ENCODE measurements at places on chromosomes 2 and 18. TPM values are rescaled to one million over a fixed set of nuclear protein-coding genes. Genes with fewer than 3 reads are reported as not detected.

DNA sequence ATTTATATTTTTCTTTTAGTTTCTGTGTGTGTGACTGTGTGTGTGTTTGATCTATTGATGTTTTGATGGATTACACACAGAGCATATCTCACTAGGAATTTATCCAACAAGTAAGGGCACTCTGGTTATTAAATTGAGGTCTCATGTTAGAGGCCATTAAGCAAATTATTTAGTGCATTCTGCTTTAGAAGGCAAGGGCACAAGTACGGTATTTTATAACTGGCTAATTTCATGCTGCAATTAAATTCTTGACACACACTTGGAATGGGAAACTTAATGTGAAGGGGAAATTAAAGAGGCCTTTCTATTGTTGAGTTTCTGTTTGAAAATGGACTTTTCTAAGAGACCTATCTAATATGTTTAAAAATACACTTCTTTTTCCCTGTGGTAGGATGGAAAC, 25.8 kb downstream of the NYAP2 start:
- no peaks in the 10 kb centered on the region for H3K36me3 ChIP-seq
- no peaks in the 10 kb centered on the region for H3K27me3 ChIP-seq
- H3K27ac ChIP-seq, result no peak overlapping the region
- H3K4me3 ChIP-seq, result no peak overlapping the region
- DNase-seq, result no peak

MSH6 gene
- 72.5 TPM for total RNA-seq

DNA sequence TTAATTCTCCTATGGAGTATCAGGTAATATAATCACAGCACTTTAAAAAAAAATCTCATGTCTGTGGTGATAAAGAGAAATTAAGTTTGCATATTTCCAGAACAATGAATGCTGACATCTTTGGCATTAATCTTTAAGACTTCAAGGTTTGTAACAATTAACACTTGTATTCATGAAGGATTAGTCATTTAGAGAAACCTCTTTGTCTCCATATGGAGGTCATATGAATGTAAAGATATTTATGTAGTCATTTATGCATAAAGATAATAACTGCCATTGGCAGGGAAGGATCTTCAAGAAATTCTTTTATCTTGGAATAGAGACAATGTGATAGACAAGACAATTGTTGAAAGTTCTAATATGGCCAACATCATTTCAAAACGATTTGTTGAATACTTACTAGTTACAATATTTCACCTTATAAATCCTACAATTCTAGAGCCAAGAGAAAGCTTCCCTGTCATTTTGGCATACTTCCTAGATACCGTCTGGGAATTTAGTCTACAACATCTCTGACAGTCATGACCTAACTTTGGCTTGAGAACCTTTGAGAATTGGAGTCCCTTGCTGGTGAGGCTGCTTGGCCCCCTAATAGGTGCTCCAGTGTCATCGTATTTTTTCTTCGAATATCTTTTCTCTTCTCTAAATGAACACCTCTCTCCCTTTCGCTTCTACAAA, 33.6 kb downstream of the RASGRP3 start:
- no peak overlapping the region for H3K27ac ChIP-seq
- H3K4me3 ChIP-seq, result no peak overlapping the region
- no peaks in the 10 kb centered on the region for H3K36me3 ChIP-seq
- peak; percentile 43 for DNase-seq

GRCh38 chr2:174395969-174396630, 570 bp downstream of the SCRN3 start:
- no peaks in the 10 kb centered on the region for H3K27me3 ChIP-seq
- H3K27ac ChIP-seq, result no peak overlapping the region
- peak overlapping the region; percentile 93 for H3K4me3 ChIP-seq

- no peak overlapping the region for H3K4me3 ChIP-seq
- peaks cover 22% of the 10 kb centered on the region for H3K27me3 ChIP-seq
Observed at GRCh38 chr2:44778221-44778654, 163.3 kb upstream of the SIX3 start.

KYNU gene
- total RNA-seq, result 2.9 TPM

GRCh38 chr2:43328133-43328532, 101.7 kb upstream of the ZFP36L2 start:
- no peaks in the 10 kb centered on the region for H3K27me3 ChIP-seq
- peak; percentile 54 for DNase-seq
- H3K4me3 ChIP-seq, result no peak overlapping the region
- peak overlapping the region; percentile 18 for H3K27ac ChIP-seq
- no peaks in the 10 kb centered on the region for H3K36me3 ChIP-seq

DNA sequence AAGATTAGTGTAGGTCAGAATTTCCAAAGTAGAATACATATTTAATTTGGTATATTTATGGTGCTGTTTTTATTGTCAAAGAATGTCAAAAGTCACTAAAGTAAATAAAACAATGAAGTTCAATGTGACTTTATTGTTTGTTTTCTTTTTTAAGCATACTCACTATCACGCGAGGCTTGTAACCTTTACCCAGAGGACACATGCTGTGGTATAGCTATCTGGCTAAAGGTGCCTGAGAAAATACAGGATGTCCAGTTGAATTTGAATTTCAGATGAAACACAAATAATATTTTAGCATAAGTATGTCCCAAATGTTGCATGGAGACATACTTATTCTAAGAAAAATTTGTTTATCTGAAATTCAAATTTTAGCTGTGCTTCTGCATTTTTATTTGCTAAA, 103.3 kb upstream of the KLF7 start:
- H3K4me1 ChIP-seq, result no peaks in the 10 kb centered on the region
- H3K27me3 ChIP-seq, result no peaks in the 10 kb centered on the region
- DNase-seq, result no peak
- no peak overlapping the region for H3K27ac ChIP-seq

SPATA3 gene
- not detected for total RNA-seq

DNA sequence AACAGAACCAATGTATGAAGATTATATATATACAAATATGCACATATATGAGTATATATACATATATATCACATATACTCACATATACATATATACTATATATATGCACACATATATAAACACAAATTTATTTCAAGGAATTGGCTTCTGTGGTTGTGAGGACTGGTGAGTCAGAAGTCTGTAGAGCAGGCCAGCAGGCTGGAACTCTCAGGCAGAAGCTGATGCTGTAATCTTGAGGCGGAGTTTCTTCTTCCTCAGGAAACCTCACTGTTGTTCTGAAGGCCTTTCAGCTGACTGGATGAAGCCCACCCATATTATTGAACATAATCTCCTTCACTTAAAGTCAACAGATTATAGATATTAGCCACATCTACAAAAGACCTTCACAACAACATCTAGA, 143.9 kb upstream of the CREB1 start:
- H3K27ac ChIP-seq, result no peak overlapping the region
- peak; percentile 83 for DNase-seq
- H3K4me1 ChIP-seq, result no peaks in the 10 kb centered on the region
- H3K4me3 ChIP-seq, result no peak overlapping the region
- no peaks in the 10 kb centered on the region for H3K36me3 ChIP-seq
- H3K27me3 ChIP-seq, result no peaks in the 10 kb centered on the region

GRCh38 chr18:77000527-77000926, 132.1 kb downstream of the MBP start:
- peaks cover 2% of the 10 kb centered on the region for H3K4me1 ChIP-seq
- no peaks in the 10 kb centered on the region for H3K27me3 ChIP-seq
- no peaks in the 10 kb centered on the region for H3K36me3 ChIP-seq
- H3K4me3 ChIP-seq, result no peak overlapping the region
- peak; percentile 32 for DNase-seq
- no peak overlapping the region for H3K27ac ChIP-seq

GRCh38 chr2:192571636-192572035, 376.9 kb upstream of the TMEFF2 start:
- H3K27me3 ChIP-seq, result no peaks in the 10 kb centered on the region
- no peak overlapping the region for H3K27ac ChIP-seq
- DNase-seq, result no peak
- H3K4me3 ChIP-seq, result no peak overlapping the region
- H3K36me3 ChIP-seq, result no peaks in the 10 kb centered on the region

GRCh38 chr18:67265464-67266245, 250.9 kb downstream of the DSEL start:
- H3K36me3 ChIP-seq, result no peaks in the 10 kb centered on the region
- peak; percentile 79 for DNase-seq
- peak overlapping the region; percentile 80 for H3K27ac ChIP-seq
- no peak overlapping the region for H3K4me3 ChIP-seq
- peaks cover 15% of the 10 kb centered on the region for H3K4me1 ChIP-seq

UGT1A4 gene
- total RNA-seq, result not detected

DNA sequence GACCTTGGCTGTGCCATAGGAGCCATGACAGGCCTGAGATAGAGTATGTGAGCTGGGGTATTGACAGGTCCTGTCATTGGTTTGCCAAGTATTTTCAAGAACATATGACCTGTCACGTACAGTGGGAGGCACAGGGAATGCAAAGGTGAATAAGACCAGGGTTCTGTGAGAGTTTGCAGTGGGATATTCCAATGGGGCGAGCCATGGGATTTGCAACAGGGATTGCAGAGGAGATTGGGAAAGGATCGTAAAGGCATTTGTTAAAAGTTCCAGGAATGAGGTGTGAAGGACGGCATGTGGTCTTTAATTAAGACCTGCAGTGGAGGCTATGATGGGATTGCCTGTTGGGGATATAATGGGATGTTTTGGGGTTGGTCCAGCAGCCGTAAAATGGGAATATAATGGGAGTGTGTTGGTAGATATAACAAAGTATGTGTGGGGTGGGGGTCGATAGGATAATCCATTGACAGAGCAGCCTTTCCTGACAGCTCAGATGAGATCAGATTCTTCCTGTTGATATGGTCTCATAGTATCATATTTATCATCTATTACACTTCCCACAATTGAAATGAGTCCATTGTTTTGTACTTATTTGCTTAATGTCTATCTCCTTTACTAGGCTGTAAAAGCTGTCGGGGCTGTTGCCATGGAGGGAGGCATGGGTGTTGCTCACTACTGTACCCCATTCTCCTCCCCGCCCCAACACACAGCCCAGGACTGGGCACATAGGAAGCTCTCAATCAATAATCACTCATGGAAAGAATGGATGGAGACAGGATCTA, 38.1 kb downstream of the PKDCC start:
- H3K27me3 ChIP-seq, result no peaks in the 10 kb centered on the region
- H3K4me1 ChIP-seq, result peaks cover 14% of the 10 kb centered on the region
- H3K36me3 ChIP-seq, result no peaks in the 10 kb centered on the region
- H3K4me3 ChIP-seq, result no peak overlapping the region
- no peak for DNase-seq

ALPP gene
- not detected for total RNA-seq

DNA sequence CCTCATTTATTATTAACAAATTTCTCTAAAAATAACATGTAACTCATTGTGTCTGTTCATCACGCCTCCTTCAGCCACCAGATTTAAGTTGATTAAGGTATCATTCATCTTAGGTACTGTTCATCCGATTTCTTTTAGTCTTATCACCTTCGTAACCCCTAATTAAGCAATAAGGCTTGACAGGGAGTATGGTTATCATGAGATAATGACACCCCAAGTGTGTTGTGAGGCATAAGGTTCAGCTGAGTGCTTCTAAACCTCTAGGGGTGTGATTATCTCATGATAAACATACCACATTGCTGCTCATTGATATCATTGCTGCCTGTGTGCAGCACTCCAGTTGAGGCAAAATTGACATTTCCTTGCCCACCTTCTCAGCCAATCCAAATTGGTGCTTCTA, 158.9 kb upstream of the BOD1L2 start:
- no peaks in the 10 kb centered on the region for H3K36me3 ChIP-seq
- no peak for DNase-seq
- no peak overlapping the region for H3K4me3 ChIP-seq
- no peaks in the 10 kb centered on the region for H3K27me3 ChIP-seq

GRCh38 chr2:50556934-50557575, 474.9 kb downstream of the NRXN1 start:
- H3K27me3 ChIP-seq, result no peaks in the 10 kb centered on the region
- H3K36me3 ChIP-seq, result no peaks in the 10 kb centered on the region
- no peak overlapping the region for H3K4me3 ChIP-seq
- peak; percentile 90 for DNase-seq
- H3K27ac ChIP-seq, result no peak overlapping the region
- H3K4me1 ChIP-seq, result 0 out of 2 replicates have a peak, but pooled peaks cover 2% of the 10 kb centered on the region

GRCh38 chr2:96575785-96576456, 39.4 kb downstream of the ARID5A start:
- no peaks in the 10 kb centered on the region for H3K27me3 ChIP-seq
- no peaks in the 10 kb centered on the region for H3K4me1 ChIP-seq
- DNase-seq, result no peak
- no peak overlapping the region for H3K4me3 ChIP-seq
- no peak overlapping the region for H3K27ac ChIP-seq
- H3K36me3 ChIP-seq, result no peaks in the 10 kb centered on the region

- H3K36me3 ChIP-seq, result no peaks in the 10 kb centered on the region
- H3K4me3 ChIP-seq, result no peak overlapping the region
- no peaks in the 10 kb centered on the region for H3K27me3 ChIP-seq
- DNase-seq, result no peak
- H3K4me1 ChIP-seq, result no peaks in the 10 kb centered on the region
Observed at GRCh38 chr18:44171301-44171700, 509.4 kb upstream of the SETBP1 start.

ADGRF3 gene
- not detected for total RNA-seq

- DNase-seq, result no peak
- no peak overlapping the region for H3K27ac ChIP-seq
- no peaks in the 10 kb centered on the region for H3K36me3 ChIP-seq
Observed at GRCh38 chr2:71586471-71586870, 133.1 kb downstream of the DYSF start.

GRCh38 chr2:200786423-200786822, 25.3 kb upstream of the BZW1 start:
- H3K27me3 ChIP-seq, result no peaks in the 10 kb centered on the region
- H3K27ac ChIP-seq, result peak overlapping the region; percentile 88
- H3K4me3 ChIP-seq, result no peak overlapping the region
- peak; percentile 75 for DNase-seq

DNA sequence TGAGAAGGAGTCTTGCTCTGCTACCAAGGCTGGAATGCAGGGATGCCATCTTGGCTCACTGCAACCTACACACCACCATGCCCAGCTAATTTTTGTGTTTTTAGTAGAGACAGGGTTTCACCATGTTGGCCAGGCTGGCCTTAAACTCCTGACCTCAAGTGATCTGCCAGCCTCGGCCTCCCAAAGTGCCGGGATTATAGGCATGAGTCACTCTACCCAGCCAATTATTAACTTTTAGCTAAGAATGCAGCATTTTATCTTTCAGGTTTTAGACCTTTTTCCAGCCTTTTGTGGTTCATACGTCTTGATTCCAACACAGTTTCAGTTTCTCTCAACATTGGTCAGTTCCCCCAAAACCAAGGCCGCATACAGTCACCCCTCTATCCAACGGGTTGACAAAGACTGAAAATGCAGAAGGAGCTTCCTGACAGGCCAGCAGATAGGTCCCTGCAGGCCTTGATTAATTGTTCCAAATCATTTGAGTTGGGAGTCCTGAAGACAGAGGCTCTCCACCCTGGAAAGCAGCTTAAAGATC, 262.2 kb upstream of the KLHL29 start:
- H3K4me1 ChIP-seq, result no peaks in the 10 kb centered on the region
- no peak for DNase-seq
- H3K27ac ChIP-seq, result no peak overlapping the region
- H3K4me3 ChIP-seq, result no peak overlapping the region
- H3K27me3 ChIP-seq, result no peaks in the 10 kb centered on the region
- no peaks in the 10 kb centered on the region for H3K36me3 ChIP-seq

FSIP2 gene
- total RNA-seq, result under 0.01 TPM

All from IMR-90 (cell line).